Mesendoderm (in vitro differentiated cells): ENCODE measurements at places on chromosomes 6 and 20.

- DNase-seq, result no peak
- peaks cover 1% of the 10 kb centered on the region for H3K4me1 ChIP-seq
- H3K27me3 ChIP-seq, result no peaks in the 10 kb centered on the region
- no peaks in the 10 kb centered on the region for H3K36me3 ChIP-seq
- H3K27ac ChIP-seq, result no peak overlapping the region
These were observed 31.4 kb downstream of the SMLR1 start for GRCh38 chr6:130858498-130859160.

GRCh38 chr6:151320140-151320539, 71.2 kb downstream of the ZBTB2 start:
- H3K36me3 ChIP-seq, result no peaks in the 10 kb centered on the region
- H3K4me3 ChIP-seq, result no peak overlapping the region
- no peak overlapping the region for H3K27ac ChIP-seq
- no peaks in the 10 kb centered on the region for H3K27me3 ChIP-seq

DNA sequence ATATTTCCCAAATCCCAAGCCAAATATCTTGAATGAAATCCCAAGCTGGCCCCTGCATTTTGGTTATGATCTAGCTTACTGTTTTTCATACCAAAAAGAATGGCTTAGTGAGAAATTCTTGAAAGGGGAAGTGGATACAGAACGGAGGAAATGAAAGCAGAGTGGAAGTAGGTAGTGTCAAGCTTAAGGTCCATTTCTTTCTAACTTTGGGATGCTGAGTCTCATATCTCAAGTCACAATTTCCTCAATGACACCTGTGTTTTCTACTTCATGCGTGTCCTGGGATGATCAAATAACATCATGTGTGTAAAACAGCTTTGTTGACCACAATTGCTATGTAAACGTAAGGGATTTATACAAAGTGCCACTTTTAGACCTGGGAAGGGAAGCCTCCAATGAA, 238.8 kb upstream of the SLC35B3 start:
- no peaks in the 10 kb centered on the region for H3K4me1 ChIP-seq
- no peaks in the 10 kb centered on the region for H3K36me3 ChIP-seq
- no peak overlapping the region for H3K4me3 ChIP-seq

DNA sequence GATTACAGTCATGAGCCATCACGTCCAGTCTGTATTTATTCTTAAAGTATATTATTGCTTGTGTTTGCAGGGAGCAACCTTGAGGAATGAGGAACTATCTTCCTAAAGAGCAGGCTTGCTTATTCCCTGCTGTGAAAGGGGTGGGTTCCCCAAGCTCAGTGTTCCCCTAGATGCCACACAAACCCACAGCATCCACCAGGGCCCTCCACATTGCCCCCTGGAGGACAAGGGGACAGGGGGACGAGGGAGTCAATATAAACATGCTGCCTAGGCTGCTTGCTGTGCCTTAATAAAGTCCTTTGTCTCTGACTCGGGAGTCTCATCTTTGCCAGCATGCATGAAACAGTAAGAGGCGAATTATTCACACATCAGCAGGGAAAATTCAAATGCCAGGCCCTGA, 8.0 kb upstream of the IDH3B start:
- DNase-seq, result peak; percentile 42
- H3K36me3 ChIP-seq, result no peaks in the 10 kb centered on the region
- H3K4me3 ChIP-seq, result no peak overlapping the region
- H3K27ac ChIP-seq, result no peak overlapping the region
- H3K4me1 ChIP-seq, result no peaks in the 10 kb centered on the region

- H3K27ac ChIP-seq, result no peak overlapping the region
- no peak overlapping the region for H3K4me3 ChIP-seq
- DNase-seq, result no peak
These were observed 150.2 kb downstream of the FOXC1 start for GRCh38 chr6:1759870-1760269.

DNA sequence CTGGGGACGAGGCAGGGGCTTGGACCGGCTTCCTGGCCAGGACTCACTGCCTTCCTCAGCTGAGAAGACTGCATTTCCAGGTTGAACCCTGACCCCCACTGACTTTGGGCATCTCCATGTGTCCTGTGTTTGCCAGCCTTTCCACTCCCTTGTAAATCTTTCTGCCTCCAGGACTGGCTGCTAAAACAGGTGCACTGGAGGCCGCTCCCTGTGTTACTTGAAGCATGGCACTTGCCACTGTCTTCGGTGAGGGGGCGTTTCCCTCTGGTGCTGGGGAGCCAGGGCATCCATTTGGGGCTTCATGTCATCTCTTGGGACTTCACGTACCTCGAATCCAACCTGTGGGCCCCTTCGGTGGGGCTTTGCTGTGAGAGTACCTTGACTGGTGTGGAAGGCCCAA, 6.7 kb upstream of the RBM38 start:
- no peak overlapping the region for H3K27ac ChIP-seq
- no peaks in the 10 kb centered on the region for H3K4me1 ChIP-seq
- no peaks in the 10 kb centered on the region for H3K27me3 ChIP-seq
- DNase-seq, result no peak
- H3K4me3 ChIP-seq, result no peak overlapping the region
- H3K36me3 ChIP-seq, result no peaks in the 10 kb centered on the region

GRCh38 chr6:75691012-75691411, 58.0 kb upstream of the MYO6 start:
- no peaks in the 10 kb centered on the region for H3K27me3 ChIP-seq
- H3K4me3 ChIP-seq, result no peak overlapping the region
- peak; percentile 8 for DNase-seq
- no peak overlapping the region for H3K27ac ChIP-seq
- no peaks in the 10 kb centered on the region for H3K36me3 ChIP-seq

- no peaks in the 10 kb centered on the region for H3K36me3 ChIP-seq
- H3K4me1 ChIP-seq, result no peaks in the 10 kb centered on the region
- no peak for DNase-seq
- H3K27me3 ChIP-seq, result no peaks in the 10 kb centered on the region
- no peak overlapping the region for H3K4me3 ChIP-seq
These were observed 77.7 kb downstream of the RIPOR3 start for GRCh38 chr20:50613438-50614169.

- H3K27me3 ChIP-seq, result no peaks in the 10 kb centered on the region
- H3K4me1 ChIP-seq, result peaks cover 13% of the 10 kb centered on the region
- DNase-seq, result peak; percentile 50
- no peak overlapping the region for H3K27ac ChIP-seq
- no peaks in the 10 kb centered on the region for H3K36me3 ChIP-seq
- H3K4me3 ChIP-seq, result no peak overlapping the region
These were observed 105.7 kb downstream of the SMLR1 start for GRCh38 chr6:130932921-130933320.

DNA sequence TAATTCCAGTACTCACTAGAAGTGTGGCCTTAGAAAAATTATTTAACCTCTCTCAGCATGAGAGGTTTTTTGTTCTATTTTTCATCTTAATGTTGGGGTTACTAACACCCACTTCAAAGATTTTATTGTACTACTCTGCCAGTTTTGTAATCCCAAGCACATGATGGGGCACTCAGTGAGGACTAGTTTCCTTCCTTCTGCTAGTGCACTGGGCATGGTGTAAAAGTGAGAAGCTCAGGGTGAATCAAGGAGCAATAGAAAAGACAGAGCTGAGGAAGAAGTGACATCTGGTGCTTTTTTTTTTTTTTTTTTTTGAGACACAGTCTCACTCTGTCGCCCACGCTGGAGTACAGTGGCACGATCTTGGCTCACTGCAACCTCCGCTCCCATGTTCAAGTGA, 439.4 kb upstream of the ARID1B start:
- H3K4me3 ChIP-seq, result no peak overlapping the region
- H3K27me3 ChIP-seq, result no peaks in the 10 kb centered on the region
- H3K27ac ChIP-seq, result no peak overlapping the region
- H3K36me3 ChIP-seq, result no peaks in the 10 kb centered on the region
- no peak for DNase-seq
- H3K4me1 ChIP-seq, result no peaks in the 10 kb centered on the region

DNA sequence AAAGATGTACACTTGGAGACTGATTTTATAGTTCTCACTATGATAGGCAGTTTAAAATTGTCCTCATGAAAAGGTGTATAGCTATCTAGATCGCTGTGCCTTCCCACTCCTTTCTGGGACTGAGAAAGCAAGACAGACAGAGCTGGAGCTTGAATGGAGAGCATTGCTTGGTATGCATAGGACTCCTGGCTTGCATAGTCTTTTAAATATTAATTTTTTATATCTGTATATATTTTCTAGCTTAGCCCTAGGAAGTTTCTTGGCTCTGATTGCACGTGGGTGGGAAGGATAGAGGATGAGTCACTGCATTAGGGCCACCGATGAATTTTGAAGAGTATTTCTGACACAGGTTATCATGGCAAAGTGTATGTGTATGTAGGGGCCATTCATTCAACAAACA, 150.0 kb upstream of the SPACA1 start:
- DNase-seq, result no peak
- no peaks in the 10 kb centered on the region for H3K27me3 ChIP-seq
- H3K36me3 ChIP-seq, result no peaks in the 10 kb centered on the region
- no peaks in the 10 kb centered on the region for H3K4me1 ChIP-seq

- H3K36me3 ChIP-seq, result no peaks in the 10 kb centered on the region
- no peak for DNase-seq
- H3K27me3 ChIP-seq, result no peaks in the 10 kb centered on the region
- peaks cover 3% of the 10 kb centered on the region for H3K4me1 ChIP-seq
- H3K27ac ChIP-seq, result no peak overlapping the region
These were observed 34.1 kb downstream of the CDYL start for GRCh38 chr6:4809999-4810918.

DNA sequence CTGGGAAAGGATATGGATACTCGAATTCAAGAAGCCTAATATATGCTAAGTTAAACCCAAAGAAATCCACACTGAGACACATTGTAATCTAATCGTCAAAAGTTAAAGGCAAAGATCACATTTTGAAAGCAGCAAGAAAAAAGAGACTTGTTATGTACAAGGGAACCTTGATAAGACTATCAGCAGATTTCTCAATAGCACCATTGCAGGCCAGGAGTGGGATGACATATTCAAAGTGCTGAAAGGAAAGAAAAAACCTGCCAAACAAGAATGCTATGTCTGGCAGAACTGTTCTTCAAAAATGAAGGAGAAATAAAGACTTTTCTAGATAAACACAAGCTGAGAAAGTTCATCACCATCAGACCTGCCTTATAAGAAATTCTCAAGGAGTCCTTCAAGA, 75.2 kb downstream of the COL21A1 start:
- H3K4me3 ChIP-seq, result no peak overlapping the region
- H3K27me3 ChIP-seq, result no peaks in the 10 kb centered on the region
- H3K36me3 ChIP-seq, result no peaks in the 10 kb centered on the region
- no peaks in the 10 kb centered on the region for H3K4me1 ChIP-seq
- DNase-seq, result peak; percentile 11

DNA sequence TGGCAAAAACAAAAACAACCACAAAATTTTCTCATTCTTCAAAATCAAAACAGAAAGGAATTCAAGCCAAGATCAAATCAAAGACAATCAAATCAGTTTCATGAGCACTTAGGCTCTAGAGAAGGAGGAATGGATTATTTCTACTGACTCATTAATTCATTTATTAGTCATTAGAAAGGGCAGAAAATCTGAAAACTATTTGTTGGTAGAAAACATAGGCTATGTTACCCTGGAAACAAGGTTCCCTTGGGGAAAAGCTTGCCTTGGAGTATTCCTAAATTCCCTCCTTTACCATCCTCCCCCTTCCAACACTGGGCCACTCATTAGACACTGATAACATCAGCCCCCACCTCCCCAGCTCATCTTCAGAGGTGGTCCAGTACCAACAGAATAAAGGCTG, 17.5 kb downstream of the KIF16B start:
- no peak for DNase-seq
- H3K4me3 ChIP-seq, result no peak overlapping the region
- H3K36me3 ChIP-seq, result no peaks in the 10 kb centered on the region
- no peaks in the 10 kb centered on the region for H3K4me1 ChIP-seq

GRCh38 chr6:6701864-6702263, 113.3 kb downstream of the LY86 start:
- H3K4me3 ChIP-seq, result no peak overlapping the region
- no peak overlapping the region for H3K27ac ChIP-seq

GRCh38 chr6:1346558-1347091, 34.7 kb downstream of the FOXQ1 start:
- no peaks in the 10 kb centered on the region for H3K27me3 ChIP-seq
- H3K36me3 ChIP-seq, result no peaks in the 10 kb centered on the region
- H3K4me3 ChIP-seq, result no peak overlapping the region
- no peak for DNase-seq
- no peaks in the 10 kb centered on the region for H3K4me1 ChIP-seq

- H3K27ac ChIP-seq, result no peak overlapping the region
- no peaks in the 10 kb centered on the region for H3K27me3 ChIP-seq
- no peak overlapping the region for H3K4me3 ChIP-seq
- no peaks in the 10 kb centered on the region for H3K36me3 ChIP-seq
- DNase-seq, result no peak
- H3K4me1 ChIP-seq, result no peaks in the 10 kb centered on the region
These were observed 145.9 kb downstream of the C6orf118 start for GRCh38 chr6:165163519-165163918.

- peak overlapping the region; percentile 95 for H3K27ac ChIP-seq
- peak; percentile 82 for DNase-seq
- H3K4me3 ChIP-seq, result peak overlapping the region; percentile 84
- no peaks in the 10 kb centered on the region for H3K27me3 ChIP-seq
These were observed 730 bp downstream of the PARD6B start for GRCh38 chr20:50731930-50732690.

GRCh38 chr20:52379723-52380336, 188.3 kb upstream of the ZFP64 start:
- H3K4me3 ChIP-seq, result no peak overlapping the region
- H3K4me1 ChIP-seq, result no peaks in the 10 kb centered on the region
- no peaks in the 10 kb centered on the region for H3K27me3 ChIP-seq
- no peak overlapping the region for H3K27ac ChIP-seq
- DNase-seq, result peak; percentile 42

DNA sequence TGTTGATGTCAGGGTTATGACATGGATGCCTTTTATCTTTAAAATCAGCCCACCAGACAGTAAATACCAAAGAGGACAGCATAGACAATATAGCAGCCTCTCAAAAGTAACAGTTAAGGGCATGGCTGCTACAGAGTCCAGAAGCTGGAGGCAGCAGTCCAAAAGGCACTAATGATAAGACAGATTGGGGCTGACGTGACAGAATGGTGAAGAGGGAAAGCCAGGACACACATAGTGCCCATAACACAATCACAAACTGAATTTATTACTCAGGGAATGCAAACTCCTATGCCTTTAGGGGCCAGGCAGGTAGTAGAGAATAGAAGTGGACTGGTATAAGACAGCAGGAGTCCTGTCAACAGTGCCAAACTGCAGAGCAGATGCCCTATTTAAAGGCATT, 40.7 kb downstream of the TP53INP2 start:
- H3K4me1 ChIP-seq, result no peaks in the 10 kb centered on the region
- H3K27ac ChIP-seq, result no peak overlapping the region
- H3K36me3 ChIP-seq, result no peaks in the 10 kb centered on the region
- H3K27me3 ChIP-seq, result no peaks in the 10 kb centered on the region
- H3K4me3 ChIP-seq, result no peak overlapping the region

- no peaks in the 10 kb centered on the region for H3K27me3 ChIP-seq
- H3K4me3 ChIP-seq, result no peak overlapping the region
- no peaks in the 10 kb centered on the region for H3K36me3 ChIP-seq
- H3K4me1 ChIP-seq, result no peaks in the 10 kb centered on the region
These were observed 3.4 kb downstream of the COL9A1 start for GRCh38 chr6:70299456-70299855.

GRCh38 chr20:40955326-40955725, 73.3 kb upstream of the TOP1 start:
- no peak overlapping the region for H3K4me3 ChIP-seq
